ENCODE measurements at places on chromosomes 16 and 17.

DNA sequence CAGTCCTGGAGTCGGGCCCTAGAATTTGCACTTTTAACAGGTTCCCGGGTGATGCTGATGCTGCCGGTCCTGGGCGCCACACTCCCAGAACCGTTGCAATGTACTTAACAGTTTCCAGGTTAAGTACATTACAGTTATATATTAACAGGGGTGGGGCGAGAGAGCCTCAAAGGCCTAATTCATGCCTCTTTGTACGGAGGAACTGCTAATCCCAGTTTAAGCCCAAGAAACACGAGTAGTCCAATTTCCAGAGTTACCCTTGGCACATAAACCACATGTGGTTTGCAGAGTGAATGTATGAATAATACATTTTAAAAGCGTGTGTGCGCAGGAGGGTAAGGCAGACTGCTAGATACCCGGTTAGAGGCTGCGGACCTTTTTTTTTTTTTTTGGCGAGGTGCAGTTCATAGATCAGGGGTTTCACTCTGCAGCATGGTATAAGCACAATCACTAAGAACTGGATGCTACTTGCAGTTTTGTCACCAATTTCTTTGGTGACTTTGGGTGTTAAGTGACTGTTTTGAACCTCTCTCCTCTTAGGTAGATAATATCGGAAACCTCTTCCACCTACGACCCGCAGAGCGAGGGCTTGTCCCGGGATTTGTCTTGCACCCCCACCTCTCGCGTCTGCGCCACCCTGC, 713 bp downstream of the COX11 start:
- no peak for DNase-seq

GRCh38 chr17:57513569-57513968, 231.5 kb downstream of the CCDC182 start:
- no peak for DNase-seq

DNA sequence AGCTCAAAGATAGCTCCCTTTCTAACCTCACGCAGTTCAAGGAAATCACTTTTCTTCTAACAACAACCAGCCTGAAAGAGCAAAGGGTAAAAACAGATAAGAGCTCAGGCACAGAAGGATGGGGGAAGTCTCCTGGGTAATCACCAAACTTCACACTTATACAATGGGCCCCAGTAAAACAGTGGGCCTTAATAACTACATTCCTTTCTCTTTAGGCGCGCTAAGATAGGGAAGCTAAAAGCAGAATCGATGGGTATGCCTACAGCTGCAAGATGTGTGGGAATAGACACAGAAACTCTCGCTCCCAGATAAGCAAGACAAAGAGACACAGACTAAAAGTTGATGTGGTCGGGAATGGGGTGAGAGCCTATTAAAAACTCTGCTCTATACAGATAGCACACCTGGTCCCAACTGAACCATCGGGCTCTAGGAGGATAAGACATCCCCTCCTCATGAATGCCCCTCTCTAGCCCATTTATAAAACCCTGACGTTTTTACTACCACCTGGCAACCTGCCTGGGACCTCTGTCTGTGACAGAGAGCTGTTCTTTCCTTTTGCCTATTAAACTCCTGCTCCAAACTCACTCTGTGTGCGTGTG, 826 bp downstream of the LYZL6 start:
- DNase-seq: no peak

DNA sequence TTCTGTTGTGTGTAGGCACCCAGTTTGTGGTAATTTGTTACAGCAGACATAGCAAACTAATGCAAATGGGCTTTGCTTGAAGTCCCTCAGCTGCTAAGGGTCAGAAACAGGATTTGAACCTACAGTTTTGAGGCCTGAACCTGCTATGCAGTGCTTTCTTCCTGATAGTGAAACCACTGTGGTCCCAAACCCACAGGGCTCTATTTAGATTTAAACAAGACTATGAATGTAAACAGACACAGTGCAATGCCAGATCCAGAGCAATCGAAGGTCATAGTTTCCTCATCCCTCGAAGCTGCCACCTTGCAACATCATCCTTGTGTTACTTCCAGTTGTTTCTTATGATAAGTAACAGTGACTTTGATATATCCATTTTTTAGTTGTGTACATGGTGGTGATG, 630.2 kb downstream of the WWOX start:
- no peak for DNase-seq

DNA sequence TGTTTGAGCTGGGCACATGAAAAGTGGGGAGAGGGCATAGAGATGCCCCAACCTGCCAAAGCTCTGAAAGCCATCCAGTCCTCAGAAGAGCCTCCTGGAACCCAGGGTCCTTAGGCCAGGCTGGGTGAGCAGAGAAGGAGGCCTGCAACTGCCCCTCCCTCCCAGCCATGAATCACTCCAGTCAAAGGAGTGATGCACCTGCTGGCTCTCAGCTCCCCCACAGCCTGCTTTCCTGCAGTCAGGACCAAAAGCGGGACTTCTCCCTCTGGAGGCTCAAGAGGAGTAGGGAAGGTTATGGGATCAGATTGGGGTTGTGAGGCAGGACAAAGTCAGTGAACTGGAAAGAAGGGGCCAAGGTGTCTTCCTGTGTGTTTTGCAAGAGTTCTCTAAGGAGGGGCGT, 145.6 kb downstream of the TMEM132E start:
- no peak for DNase-seq

DNA sequence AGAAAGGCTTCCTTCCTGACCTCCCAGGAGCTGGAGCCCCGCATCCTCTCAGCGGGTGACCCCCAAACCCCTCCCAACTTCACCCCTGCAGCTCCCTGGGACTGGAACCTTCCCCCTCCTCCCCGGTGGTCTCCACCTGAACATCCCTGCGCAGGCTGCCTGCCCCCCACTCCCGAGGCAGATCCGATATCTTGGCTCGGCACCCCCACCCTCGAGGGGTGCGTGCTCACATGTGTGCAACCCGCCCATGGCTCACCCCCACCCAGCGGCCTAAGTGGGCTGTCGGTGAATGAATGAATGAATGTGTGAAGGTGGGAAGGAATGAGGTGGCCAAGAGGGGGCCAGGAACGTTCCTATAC, 39.7 kb downstream of the SLC7A5 start:
- DNase-seq: no peak

GRCh38 chr17:64236827-64237403, 26.1 kb downstream of the TEX2 start:
- DNase-seq: no peak

GRCh38 chr17:13113821-13114525, 96.1 kb upstream of the ELAC2 start:
- no peak for DNase-seq

GRCh38 chr16:10685709-10686108, 9.0 kb downstream of the TEKT5 start:
- DNase-seq: no peak

GRCh38 chr16:70290949-70291519, 1.7 kb upstream of the AARS1 start:
- DNase-seq: no peak

Measured in prostate gland (tissue), 2 donors.